Stimulated activated CD4-positive, alpha-beta T cell treated with anti-CD3 and anti-CD28 coated beads, TNF-alpha, amount 100 ng/mL, for 1 hour (primary cell): ENCODE measurements at places on chromosomes 11 and 22.
A peak's percentile ranks its signal among the peaks of the same experiment; 100 is the strongest.

- no peak for DNase-seq
Measured at GRCh38 chr22:41021613-41022454, 70.6 kb upstream of the EP300 start.

- DNase-seq = no peak
Measured at GRCh38 chr22:21100149-21101032, 54.6 kb downstream of the LRRC74B start.

DNA sequence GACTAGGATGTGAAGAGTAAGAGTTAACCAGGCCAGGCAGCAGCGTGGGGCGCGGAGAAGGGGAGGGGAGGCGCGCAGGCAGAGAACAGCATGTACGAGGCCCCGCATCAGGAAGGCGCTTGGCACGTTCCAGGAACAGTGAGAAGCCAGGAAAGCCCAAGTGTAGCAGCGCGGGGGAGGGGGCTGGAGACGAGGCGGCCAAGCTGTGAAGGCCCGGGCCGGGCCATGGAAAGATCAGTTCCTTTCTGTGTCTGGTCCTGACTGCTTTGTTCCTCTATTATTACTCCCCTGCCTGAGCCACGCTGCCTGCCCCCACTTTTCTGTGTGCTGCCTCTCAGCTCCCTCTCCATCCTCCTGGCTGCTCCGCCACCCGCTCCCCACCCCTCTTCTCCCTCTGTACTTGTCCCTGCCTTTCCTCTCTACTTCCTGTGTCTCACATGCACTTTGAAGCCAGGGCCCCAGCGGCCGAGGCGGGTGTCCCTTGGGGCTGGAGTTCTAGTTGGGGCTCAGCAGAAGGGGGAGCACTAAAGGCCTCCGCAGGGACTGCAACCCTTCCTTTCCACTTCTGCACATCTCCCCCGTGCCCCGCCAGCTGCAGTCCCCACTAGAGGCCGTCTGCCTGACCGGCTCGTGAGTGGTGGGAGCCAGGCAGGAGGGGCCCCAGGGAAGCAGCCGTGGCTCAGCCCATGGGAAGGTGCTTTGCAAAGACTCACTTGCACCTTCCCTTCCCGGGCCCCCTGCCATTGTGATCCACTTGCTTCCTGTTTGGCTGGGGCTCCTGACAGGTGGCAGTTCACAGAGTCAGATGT is 63.7 kb downstream of the PRDM11 start:
- DNase-seq = no peak

GRCh38 chr22:40001800-40002577 is 7.2 kb downstream of the FAM83F start:
- no peak for DNase-seq

- DNase-seq = no peak
Measured at GRCh38 chr11:47351156-47352126, 1.1 kb downstream of the MYBPC3 start.

DNA sequence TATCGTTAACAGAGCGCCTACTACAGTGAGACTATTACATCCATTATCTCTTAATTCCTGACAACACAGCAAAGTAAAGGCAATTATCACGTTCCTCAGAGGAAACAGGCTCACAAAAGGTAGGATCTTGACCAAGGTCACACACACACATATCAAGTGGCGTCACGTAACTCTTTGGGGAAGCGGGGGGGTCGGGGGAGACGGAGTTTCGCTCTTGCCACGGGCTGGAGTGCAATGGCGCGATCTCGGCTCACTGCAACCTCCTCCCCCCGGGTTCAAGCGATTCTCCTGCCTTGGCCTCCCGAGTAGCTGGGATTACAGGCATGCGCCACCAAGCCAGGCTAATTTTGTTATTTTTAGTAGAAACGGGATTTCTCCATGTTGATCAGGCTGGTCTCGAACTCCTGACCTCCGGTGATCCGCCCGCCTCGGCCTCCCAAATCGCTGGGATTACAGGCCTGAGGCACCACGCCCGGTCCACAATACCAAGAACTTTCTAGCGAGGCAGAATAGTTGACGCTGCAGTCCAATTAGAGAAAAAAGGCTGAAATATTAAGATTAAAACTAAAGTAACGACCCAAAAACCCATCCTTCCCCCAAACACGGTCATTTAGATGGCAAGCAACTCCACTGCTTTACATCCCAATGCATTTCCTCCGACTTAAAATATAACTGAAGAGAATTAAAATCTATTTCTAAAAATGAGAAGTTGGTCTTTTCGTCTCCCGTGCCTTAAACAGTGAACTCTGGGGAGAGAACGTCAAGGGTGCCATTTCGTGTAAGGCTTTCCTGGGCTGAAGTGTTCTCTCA is 1.2 kb downstream of the DDX17 start:
- DNase-seq = peak; percentile 15

- no peak for DNase-seq
Measured at GRCh38 chr11:15179167-15179566, 64.4 kb downstream of the INSC start.

DNA sequence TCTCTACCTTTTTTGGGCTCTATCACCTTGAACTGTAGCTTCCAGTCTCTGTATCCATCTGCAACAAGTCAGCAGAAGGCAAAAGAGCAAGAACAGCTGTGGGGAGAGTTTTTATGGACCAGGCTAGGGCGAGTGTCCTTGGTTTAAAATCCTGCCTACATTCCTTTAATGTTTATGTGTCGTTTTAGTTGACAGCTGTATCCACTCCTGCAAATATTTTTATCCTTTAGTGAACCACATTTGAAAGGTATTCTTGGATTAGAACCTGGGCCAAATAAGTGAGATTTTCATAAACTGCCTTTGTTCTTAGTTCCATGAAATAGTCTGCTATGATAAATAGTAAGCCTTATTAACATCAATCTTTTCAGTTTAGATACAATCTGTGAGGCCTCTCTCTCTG is 712.2 kb downstream of the ETS1 start:
- DNase-seq = no peak

- no peak for DNase-seq
Measured at GRCh38 chr22:26897384-26897783, 240.0 kb downstream of the MIAT start.

GRCh38 chr11:65907878-65908277 is 7.7 kb upstream of the FOSL1 start:
- DNase-seq = no peak

DNA sequence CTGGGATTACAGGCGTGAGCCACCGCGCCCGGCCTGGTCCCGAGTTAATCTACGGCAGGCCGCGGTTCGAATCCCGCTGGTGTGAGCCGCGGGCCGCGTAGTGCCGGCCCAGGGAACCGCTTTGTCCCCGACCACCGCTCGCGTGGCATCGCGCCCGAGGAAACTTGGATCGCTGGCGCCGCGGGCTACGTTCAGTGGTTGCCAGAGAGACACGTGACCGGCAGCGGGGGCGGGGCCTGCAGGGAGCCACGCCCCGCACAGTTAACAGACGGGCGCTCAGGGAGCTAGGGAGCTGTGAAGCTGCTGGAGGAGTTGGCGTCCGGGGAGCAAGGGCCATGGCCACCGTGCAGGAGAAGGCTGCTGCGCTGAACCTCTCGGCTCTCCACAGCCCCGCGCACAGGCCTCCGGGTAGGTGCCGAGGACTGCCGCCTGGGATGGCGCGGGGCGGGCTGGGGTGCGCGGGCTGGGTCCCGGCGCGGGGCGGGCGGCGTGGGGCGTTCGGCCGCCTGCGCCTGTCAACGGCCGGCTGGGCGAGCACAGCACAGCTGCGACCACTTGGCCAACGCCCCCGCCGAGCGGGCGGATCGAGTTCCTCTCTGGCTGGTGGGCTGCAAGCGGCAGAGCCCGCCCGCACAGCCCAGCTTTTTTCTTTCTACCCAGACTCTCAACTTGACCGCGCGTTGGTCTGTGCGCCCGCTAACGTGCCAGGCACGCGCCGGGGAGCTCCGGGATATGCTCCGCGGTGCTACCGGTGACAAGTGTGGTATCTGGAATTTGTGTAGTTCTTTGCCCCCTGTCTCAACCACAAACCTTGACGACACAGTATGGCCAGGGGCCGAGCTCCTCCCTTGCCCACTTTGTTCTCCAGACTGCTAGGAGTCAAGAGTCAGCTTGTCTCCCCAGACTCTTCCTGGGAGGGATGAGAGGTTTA is at the start of gene DEPDC7:
TSS of gene DEPDC7 (plus strand) at position 258 of the 931 bp plus-strand sequence. CDS start at position 336, 78 bp downstream.
- no peak for DNase-seq

DNA sequence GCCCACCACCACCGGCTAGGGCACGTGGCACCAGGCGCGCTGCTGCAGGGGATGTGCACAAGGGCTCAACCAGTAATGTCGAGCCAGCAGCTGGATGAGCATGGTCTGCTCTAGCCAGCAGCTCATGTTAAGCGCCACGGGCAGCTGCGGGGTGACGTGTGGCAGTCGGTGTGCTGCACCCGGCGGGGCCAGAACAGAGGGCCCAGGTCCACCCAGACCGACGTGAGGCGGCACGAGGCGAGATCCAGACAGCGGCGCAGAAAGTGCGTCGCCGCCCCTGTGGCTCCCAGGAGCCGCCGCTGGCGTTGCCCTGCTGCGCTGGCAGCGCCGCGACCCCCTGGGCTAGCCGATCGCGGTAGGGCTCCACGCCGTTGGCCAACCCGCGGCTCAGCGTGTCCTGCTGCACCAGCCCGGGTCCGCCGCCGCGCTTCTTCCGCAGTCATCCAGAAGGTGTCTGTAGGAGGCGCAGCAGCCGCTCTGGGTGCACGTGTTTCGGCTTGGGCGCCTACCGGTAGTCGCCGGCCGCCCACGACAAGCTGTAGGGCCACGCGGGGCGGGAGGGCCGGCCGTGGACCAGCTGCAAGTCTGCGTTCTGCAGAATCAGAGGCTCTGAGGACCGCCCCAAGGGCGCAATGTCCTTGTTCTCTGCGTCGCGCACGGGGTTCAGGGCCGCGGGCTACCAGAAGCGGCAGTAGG is 4.6 kb upstream of the GALR3 start:
- peak; percentile 50 for DNase-seq
